Stimulated activated CD8-positive, alpha-beta memory T cell treated with anti-CD3 and anti-CD28 coated beads, Interleukin-15, amount 100 ng/mL, for 24 hours (primary cell): ENCODE measurements at places on chromosomes 6 and 20.

DNA sequence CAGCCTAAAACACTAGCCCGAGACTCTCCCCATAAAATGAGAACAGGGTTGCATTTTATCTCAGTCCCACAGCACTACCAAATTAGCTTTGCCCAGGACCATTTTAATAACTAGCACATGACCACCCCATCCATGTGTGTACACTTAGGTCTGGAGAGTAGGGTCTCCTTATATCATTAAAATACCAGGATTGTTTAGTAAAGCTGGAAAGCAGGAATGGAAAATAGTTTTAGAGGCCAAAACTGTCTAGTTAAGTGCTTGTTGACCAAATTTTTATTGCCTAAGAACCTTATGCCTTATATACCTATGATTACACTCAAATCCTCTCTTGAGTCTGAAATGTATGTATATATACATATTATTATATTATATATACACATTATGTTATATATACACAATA lies 608.4 kb downstream of the HDGFL1 start:
- no peak for DNase-seq

DNA sequence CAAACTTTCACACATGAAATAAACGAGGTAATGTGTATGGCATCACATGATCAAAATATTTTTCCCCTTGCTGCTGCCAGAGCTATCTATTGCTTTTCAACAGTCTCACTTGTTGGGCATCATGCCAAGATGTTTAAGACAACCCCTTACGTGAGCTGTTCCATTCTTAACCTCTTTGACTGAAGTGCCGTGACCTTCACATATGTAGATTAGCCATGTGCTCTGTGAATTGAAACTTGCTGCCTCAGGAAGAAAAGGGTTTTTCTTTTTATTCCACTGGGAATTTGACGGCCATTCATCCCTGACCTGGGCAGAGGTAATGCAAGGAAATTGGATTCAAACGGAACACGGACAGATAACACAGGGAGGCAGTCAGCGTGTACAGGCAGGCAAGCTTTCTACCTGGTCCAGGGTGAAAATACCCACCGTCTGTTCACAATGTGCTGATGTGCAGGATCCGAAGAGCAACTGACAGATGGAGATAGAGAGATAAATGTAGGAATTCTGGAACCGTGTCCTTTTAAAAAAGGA lies 14.2 kb downstream of the ARID1B start:
- DNase-seq, result no peak

GRCh38 chr20:437787-438486 lies 24.4 kb downstream of the TBC1D20 start:
- no peak for DNase-seq

GRCh38 chr6:22880686-22881433 lies 311.5 kb downstream of the HDGFL1 start:
- DNase-seq, result no peak

GRCh38 chr6:28876710-28877109 lies 47.1 kb downstream of the TRIM27 start:
- DNase-seq, result no peak

DNA sequence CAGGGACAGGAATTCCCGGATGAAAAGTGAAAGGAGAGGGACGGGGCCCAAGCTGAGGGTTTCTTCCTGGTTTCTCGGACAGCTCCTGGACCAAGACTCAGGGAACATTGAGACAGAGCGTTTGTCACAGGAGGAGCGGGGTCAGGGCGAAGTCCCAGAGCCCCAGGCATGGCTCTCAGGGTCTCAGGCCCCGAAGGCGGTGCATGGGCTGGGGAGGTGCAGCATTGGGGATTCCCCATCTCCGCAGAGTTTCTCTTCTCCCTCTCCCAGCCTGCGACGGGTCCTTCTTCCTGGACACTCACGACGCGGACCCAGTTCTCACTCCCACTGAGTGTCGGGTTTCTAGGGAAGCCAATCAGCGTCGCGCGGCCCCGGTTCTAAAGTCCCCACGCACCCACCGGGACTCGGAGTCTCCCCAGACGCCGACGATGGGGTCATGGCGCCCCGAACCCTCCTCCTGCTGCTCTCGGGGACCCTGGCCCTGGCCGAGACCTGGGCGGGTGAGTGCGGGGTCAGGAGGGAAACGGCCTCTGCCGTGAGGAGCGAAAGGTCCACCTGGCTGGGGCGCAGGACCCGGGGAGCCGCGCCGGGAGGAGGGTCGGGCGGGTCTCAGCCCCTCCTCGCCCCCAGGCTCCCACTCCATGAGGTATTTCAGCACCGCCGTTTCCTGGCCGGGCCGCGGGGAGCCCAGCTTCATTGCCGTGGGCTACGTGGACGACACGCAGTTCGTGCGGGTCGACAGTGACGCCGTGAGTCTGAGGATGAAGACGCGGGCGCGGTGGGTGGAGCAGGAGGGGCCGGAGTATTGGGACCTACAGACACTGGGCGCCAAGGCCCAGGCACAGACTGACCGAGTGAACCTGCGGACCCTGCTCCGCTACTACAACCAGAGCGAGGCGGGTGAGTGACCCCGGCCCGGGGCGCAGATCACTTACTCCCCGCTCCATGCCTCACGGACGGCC lies 54.6 kb upstream of the POLR1H start:
- DNase-seq, result no peak

GRCh38 chr20:10339609-10340008 lies 94.4 kb downstream of the MKKS start:
- DNase-seq, result no peak

DNA sequence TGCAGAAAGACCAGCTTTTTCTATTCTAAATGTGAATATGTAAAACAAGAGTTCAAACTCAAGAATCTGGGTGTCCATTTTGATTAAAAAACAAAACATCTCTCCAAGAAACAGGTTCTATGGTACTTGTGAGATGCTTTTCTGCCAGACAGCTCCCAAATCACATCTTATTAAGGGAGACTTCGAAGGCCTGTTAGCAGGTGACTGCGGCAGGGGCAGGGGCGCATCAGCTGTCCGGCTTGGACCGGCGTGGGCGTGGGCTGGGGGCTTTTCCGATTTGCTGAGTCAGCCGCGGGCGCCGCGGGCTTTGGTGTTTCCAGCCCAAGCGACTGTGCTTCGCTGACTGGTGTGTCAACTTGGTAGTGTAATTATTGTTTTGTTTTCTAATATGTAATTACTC lies 32.6 kb downstream of the TFAP2A start:
- no peak for DNase-seq

- no peak for DNase-seq
Observed at GRCh38 chr20:10994991-10995700, 321.3 kb upstream of the JAG1 start.

DNA sequence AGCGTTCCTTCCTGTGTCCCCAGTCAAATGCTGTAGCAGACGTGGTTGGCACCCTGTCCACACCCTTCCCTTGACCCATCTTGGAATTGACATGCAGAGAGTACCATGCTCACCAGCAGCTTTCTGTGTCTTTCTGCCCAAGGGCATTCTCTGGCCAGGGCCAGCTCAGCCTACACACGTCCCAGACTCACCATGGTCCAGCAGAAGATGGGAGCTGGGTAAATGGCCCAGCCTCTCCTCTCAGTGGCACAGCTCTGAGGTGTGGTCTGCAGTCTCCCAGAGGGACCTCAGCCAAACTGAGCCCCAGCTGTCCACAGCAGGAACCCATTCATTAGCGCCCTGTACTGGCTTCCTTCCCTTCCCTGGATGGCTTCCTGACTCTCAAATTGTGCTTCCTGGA lies 31.1 kb upstream of the BLCAP start:
- DNase-seq, result no peak

- DNase-seq, result no peak
Observed at GRCh38 chr6:33904050-33904746, 100.4 kb upstream of the MLN start.

DNA sequence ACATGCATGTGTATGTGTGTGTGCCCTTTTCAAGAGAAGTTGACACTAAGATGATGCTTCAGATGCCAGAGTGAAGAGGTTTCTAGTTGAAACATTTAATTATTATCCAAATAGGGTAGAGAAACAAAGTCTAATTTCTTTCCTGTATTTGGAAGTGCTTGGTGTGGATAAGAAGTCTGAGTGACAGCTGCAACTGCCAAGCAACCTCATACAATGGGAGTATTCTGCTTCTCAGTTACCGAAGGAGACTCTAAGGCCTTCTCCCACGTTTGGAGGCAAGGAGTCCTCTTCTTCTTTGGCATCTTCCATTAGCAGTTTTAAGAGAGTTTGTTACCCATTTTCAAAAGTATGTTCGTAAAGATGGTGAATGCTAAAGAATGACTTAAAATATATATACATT lies 82.4 kb downstream of the HDGFL1 start:
- DNase-seq, result no peak

DNA sequence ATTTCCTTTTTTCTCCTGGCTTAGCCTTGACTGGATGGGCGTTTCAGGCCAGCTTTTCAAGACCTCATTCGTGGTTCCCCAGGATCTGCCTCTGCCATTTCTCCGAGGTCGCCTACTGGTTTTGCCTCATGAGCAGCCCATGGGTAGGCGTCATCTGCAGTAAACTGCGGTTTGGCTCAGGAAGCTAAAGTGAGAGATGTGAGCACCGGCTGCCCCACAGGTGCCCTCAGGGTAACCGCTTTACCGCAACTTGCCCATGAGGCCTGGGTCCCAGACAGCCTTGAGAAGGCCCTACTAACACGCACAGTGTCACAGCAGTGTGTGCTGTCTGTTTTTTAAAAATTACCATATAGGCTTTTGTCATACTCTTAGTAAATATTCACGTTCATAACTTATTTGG lies 53.4 kb upstream of the TBXT start:
- DNase-seq, result no peak

DNA sequence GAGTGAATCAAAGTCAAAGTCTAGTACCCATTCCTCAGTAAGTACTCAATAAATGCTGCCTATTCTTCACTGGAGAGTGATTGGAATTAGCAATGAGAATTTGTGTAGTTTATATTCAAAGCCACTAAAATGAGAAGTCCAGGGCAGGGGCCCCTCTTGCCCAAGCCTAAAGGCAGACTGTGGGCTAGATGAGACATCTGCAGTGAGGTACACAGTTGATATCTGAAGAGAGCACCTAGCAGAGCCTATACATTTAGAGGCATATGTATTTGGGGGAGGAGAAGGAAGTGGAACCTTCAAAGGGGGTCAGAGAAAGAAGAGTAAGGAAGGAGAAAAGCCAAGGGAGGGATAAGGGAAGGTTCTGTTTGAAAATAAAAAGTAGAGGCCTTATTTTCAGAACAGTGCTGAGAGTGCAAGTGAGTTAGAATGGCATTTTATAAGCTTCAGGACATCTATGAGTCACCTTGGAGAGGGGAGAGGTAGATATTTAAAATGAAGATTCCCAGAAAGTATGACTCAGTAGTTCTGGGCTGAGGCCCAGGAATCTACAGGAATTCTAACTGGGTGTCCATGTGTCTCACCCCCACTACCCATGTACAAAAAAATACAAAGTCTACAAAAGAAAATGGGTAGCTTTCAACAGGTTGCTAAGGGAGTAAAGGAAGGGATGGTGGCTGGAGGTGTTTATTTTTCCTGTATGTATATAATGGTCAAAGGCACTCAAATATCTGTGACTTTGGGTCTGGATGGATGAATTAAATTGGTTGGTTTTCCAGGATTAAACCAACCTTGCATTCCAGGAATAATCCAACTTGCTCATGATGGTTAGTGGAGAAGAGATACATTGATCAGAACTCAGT lies 135.1 kb downstream of the ZFP64 start:
- no peak for DNase-seq

DNA sequence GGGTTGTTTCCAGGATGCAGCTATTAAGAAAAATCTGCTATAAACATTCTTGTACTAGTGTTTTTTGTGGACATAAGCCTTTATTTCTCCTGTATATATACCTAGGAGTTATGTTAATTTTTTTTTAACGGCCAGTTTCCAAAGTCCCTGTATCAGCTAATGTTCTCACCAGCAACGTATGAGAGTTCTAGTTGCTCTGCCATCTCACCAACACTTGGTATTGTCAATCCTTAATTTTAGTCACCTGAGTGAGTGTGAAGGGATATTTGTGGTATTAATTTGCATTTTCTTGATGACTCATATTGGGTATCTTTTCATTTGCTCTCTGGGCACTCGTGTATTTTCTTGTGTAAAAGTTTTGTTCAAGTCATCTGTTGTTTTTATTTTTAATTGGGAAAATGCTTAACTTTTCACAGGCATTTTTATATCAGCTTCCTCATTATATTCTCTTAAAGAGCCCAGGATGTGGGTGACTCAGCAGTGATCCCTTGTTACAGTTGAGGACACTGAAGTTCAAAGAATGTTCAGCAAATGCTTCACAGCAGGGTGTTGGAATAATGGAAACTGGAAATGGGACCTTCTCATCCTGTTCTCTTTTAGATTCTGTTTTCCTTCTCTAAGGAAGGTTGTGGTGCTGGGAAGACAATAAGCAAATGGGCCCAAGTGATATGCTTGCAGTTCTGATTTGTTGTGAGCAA lies 211.7 kb upstream of the PRND start:
- no peak for DNase-seq

DNA sequence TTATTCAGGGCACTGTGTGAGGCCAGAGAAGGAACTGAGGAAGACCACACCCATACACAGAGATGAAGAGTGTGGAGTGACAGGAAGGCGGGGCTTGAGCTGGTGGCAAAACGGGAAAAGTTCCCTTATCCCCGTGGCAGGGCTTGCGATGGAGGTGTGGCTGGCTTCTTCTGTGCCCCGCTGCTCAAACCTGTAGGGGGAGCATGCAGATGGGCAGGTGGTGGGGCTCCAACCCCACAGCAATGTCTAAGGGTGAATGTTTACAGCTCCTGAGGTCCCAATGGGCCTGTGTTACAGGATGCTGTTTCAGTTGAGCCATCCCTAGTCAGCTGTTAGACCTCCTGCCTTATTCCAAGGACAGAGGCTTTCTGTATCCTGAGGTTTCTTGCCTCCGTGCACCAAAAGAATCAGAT lies 105.9 kb downstream of the LY86 start:
- no peak for DNase-seq

GRCh38 chr6:107554326-107554725 lies 64.4 kb downstream of the SOBP start:
- DNase-seq, result no peak

GRCh38 chr20:61807471-61808160 lies 258.1 kb downstream of the TAF4 start:
- no peak for DNase-seq

DNA sequence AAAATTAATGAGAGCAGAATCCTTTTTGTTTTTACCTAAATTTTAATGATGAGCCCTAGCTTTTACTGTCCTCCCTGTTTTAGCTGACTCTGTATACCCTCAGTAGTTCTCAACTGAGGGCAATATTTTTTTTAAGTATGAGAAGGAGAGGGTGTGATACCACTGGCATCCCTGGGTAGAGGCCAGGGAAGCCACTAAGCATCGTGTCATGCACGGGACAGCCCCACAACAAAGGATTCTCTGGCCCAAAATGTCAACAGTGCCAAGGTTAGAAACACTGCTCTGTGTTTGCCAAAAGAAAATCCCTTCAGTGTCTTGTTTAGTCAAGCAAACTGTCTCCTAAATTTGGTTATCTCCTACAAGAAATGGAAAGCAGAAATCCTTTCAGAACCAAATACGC lies 210.4 kb downstream of the KCNQ5 start:
- no peak for DNase-seq
